ENCODE measurements at places on chromosomes 3 and 15.

DNA sequence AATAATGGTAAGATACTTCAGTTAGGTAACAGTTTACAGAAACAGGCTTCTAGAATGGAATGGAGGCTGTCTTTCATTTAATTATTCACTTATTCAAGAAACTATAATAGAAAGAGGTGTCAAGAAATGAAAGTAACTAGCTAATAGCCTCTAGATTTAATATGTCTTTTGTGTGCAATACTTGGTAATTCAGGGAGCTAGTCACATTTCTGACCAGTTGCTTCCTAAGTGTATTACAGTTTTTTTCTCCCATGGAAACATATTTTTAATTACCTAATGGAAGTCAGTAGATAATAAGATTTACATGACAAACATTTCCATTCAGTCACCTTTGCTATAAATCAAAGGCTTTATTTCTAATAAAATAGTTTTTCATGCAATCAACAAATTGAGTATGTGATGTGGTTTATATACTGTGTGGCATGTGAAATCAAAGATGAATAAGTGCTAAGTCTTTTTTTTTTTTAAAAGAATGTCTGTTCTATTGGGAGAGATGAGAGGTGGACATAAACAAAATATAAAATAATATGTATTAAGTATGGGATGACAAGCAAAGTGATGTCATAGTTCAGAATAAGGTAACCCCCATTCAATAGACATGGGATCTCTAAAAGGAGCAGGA is 985.7 kb downstream of the SQOR start:
- no peak for DNase-seq

DNA sequence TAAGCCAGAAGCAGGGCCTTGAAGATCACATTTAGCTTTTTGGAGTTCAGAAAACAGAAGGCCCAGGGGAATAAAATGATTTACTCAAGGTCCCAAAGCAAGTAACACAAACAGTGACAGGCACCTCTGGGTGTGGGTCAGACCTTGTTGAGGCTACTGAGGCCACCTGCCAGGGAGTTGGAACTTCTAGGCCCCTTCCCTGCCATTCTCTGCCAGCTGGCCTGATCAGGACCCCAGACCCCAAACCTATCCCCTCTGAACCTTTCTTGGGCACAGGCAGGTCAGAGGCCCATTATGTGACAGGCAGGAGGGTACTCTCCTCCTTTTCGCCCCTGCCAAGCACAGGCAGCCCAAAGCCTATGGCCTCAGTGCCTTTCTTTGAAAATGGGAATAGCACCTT is 49.4 kb upstream of the ATP2B2 start:
- DNase-seq = no peak

GRCh38 chr15:48796930-48797329 is 13.9 kb downstream of the CEP152 start:
- DNase-seq = no peak

DNA sequence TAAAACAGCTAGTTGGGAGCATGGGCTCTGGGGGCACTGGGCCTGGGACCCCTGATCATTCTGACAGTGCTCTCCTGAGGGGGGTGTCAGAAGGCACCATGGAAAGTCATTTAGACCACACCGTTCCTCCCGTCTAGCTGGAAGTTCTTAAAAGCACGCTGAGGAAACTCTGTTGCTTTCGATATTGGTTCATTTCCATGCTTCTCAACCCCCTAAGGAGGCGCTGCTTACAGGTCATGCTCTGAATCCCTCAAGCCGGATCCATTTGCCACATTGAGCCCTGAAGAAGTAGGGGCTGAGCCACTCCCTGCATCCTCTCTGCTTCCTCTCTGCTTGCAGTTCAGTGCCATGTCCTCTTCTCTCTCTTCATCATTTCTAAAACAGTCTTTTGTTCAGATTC is 187.2 kb downstream of the CACNA2D3 start:
- no peak for DNase-seq

DNA sequence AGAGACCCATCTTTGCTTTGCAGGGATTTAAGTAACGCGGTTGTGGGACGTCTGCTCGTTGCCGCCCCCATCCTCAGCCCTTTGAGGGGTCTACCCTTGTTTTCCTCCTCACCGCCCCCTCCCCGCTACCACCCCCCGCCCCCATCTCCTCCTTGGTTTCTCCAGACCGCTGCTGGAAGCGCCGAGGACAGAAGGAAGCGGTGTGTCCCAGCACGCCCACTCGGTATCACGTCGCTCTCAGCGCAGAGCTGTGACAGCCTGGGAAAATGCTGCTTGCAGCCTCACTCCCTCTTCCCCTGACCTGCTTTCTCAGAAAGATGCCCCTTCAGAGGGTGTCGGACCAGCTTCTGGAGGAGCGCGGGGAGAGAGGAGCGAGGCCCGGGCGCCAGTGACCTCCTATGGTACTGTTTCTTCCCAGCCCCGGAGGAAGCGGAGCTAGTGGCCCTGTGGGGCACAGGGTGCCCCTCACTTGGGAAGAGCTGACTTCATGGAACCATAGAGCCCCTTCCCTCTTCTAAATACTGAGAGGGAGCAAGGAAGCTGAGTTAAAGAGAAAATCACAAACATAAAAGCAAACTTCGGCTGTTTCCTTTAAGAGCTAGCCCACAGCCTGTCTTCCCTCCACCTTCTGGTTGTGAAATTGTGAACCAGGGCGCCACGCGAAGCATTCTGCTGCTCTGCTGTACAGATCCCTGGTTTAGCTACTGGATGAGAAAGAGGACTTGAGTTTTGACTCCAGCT is 698 bp downstream of the IL1RAP start:
- no peak for DNase-seq

DNA sequence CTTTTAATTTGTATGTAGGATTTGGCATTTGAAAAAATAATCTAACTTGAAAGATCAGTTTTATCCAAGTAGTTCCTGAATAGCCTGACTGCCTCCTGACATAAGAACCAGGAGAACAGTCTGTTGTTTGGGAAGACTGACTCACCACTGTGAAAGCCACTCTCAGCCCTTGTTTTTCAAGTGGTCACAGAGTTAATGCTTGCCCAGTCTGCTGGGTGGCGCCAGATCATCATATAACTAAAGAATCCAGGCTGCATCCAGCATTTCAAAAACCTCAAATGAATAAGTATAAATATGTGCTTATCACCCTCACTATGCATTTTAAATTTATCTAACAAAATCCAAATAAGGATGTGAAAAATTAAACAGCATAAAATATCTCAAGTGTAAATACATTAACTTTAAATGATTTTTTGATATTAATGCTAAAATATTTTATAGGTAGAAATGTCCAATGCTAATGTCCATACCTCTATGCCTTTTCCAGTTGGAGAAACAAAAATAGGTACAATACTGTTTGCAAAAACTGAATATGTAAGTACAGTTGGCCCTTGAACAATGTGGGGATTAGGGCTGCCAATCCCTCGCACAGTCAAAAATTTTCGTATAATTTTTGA is 26.9 kb upstream of the ZBBX start:
- DNase-seq = no peak

DNA sequence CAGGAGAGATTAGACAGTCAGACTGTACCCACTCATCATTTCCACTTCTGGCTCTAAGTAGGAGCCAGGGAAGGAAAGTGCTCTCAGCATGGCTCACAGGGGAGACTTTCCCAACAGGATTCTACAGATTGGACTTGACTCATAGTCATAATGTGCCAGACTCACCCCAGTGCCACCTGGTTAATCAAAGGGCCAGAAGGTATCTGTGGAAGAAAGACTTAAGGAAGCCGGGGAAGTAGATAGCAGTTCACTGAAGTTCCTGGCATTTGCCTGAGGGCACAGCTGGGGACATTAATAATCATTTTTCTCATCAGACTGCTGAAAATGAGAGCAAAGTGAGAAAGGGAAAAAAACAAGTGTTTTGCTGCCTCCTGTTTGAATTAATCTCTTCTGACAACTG is 717.5 kb downstream of the TUSC7 start:
- DNase-seq = no peak

DNA sequence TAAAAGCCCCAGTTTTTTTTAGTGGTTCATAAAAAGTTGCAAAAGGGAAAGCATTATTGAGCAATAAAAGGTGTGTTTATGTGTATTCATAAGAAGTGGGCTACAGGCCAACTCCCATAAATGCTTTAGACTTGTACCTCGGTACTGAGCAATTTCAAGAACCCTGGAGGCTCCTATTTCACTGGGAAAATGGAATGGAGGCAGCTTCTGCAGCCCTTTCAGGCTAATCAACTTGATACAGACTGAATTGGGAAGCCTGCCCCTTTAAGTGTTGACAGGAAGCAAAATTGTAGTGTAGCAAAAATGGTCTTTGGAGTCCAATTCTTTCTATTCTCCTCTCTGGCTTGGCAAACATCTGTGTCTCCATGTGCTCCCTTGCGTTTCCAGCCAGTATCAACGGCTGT is 118.8 kb downstream of the ECT2 start:
- DNase-seq = peak; percentile 8

DNA sequence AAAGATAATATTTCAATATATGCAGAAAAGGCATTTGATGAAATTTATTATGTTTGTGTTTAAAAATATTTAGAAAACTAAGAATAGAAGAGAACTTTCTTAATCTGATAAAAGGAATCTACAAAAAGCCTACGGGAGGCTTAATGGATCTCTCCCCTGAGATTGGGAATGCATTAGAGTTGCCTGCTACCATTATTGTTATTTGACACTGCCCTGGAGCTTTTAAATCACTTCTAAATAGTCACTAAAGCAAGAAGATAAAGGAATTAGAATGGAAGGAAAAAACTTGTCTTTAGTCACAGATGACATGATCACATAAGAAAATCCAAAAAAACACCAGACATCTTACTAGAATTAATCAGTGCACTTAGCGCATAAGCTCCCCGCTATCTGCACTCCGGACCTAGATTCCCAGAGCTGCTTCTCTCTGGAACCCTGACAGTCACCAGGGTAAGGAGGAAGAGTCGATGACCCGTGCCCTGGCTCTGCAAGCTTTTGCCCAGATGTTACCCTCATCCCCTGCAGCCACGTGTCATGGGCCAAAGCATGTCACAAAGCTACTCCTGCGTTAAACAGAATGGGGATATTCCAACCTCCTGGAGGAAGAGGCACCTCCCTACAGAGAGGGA is 97.1 kb downstream of the MINAR1 start:
- no peak for DNase-seq

GRCh38 chr15:85759376-85759775 is 35.3 kb downstream of the KLHL25 start:
- no peak for DNase-seq

- no peak for DNase-seq
Measured at GRCh38 chr3:170631755-170632488, 46.0 kb upstream of the SLC7A14 start.

- no peak for DNase-seq
Measured at GRCh38 chr3:72440491-72440890, 407.8 kb downstream of the SHQ1 start.

DNA sequence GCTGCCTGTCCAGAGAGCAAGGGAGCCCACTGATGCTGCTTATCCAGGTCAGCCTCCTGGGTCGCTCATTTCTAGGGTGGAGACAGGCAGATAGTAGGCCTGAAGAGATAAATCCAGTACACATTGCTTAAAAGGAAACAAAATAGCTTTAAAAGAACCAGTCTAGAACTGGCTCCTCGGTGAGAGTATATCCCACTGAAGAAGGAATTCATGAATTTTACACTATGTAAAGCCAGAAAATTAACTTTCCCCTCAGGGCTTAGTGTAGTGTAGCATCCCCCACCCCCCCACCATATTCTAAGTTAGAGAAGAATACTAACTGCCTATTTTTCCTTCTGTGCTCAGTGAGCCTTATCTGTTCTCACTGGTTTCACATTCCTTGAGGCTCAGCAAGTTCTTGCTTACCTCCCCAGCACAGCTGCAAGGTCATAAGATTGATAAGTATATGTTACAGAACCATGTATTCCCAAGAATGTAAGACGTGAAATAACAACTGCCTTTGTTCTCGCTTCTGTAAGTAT is 30.5 kb upstream of the NOX5 start:
- DNase-seq = no peak

- DNase-seq = no peak
Measured at GRCh38 chr3:5840056-5840455, 652.5 kb downstream of the EDEM1 start.

DNA sequence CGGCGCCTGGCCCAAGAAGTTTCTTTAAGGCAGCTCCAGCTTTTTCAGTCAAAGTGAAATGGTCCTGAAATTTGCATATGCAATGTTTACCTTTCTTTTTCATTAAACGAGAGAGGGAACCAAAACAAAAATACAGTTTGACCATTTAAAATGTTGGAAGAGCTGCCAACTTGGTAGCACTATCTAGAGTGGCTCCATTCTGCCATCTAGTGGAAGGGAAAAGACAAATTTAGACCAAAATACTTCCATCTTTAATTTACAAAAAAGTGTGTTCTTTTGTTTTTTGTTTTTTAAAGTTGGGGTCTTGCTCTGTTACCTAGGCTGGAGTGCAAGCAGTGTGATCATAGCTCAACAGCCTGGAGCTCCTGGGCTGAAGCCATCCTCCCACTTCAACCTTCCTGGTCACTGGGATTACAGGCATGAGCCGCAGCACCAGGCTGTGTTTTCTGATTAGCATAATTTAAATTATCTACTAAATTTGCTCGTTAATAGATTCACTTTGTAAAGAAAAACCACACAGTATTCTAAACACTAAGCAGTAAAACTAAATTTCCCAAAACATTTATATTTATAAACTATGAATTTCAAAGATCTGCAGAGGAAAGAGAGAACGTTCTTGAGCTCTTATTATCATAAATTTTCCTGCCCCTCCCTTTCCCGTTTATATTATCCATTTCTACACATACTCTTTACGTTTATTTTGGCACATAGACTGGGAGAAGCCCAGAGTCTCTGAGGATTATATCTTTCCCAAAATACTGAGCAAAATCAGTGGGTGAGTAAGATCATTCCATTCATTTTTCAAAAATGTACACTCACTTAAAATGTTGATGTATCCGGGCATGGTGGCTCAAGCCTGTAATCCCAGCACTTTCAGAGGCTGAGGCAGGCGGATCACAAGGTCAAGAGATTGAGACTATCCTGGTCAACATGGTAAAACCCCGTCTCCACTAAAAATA is 15.4 kb upstream of the RFC4 start:
- peak; percentile 3 for DNase-seq

DNA sequence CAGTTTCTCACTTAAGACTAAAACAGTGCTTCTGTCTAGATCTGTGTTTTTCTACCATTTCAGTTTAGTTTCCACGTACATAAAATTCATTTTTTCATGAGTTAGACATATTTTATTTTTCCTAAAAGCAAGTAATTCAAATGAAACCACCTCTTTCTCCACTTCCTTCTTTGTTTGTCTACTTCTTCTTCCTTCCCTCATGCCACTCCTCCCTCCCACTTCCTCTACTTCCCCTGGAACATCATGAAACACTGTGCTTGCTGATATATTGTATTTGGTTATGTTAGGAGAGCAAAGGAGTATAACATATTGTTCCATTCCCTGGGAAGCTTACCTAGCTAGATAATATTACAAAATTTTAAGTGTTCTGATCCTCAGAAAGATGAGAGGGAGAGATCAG is 36.7 kb upstream of the GOLGA8B start:
- no peak for DNase-seq
